ENCODE measurements at places on chromosomes 7 and 10. TPM values are rescaled to one million over a fixed set of nuclear protein-coding genes. Genes with fewer than 3 reads are reported as not detected.

RASA4 gene
- 52.4 TPM for total RNA-seq

HMX2 gene
- not detected for total RNA-seq

SPDYE1 gene
- total RNA-seq, result not detected

OIT3 gene
- 0.13 TPM for total RNA-seq

- DNase-seq, result no peak
- H3K27ac ChIP-seq, result no peak overlapping the region
- no peaks in the 10 kb centered on the region for H3K36me3 ChIP-seq
- peaks cover 5% of the 10 kb centered on the region for H3K4me1 ChIP-seq
These were observed 18.5 kb downstream of the DDIT4 start for GRCh38 chr10:72292223-72292691.

- DNase-seq, result no peak
- no peaks in the 10 kb centered on the region for H3K27me3 ChIP-seq
- peaks cover 41% of the 10 kb centered on the region for H3K4me1 ChIP-seq
- H3K27ac ChIP-seq, result no peak overlapping the region
These were observed 2.6 kb downstream of the CHCHD3 start for GRCh38 chr7:133079296-133079695.

DNA sequence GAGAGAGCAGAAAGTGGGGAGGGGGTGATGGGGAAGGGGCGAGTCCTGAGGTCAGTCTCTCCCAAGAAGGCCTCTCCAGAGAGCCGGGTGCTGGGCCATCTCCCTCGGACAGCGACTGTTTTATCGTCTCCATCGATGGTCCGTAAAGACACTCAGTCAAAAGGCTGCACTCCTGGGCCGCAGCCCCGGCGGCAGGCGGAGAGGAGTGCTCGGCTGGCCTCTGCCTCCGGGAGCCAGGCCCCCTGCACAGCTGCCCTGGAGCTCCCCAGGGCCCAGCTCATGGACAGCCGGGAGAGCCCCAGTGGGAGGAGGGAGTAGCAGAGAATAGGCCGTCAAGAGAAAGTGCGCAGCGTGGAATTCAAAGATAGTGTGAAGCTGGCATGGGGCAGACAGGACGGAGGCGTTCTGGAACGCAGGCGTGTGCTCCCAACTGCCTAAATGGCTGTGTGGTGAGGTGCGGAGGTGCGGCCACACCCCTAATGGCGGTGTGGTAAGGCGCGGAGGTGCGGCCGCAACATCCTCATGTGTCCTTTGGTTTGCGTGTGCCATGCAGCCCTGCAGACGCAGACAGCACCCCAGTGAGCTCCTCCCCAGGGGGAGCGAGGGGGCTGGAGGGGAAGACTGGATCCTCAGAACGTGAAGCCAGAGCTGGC, 477.5 kb upstream of the FOXK1 start:
- H3K27ac ChIP-seq, result no peak overlapping the region
- H3K4me1 ChIP-seq, result no peaks in the 10 kb centered on the region
- H3K36me3 ChIP-seq, result no peaks in the 10 kb centered on the region

DNA sequence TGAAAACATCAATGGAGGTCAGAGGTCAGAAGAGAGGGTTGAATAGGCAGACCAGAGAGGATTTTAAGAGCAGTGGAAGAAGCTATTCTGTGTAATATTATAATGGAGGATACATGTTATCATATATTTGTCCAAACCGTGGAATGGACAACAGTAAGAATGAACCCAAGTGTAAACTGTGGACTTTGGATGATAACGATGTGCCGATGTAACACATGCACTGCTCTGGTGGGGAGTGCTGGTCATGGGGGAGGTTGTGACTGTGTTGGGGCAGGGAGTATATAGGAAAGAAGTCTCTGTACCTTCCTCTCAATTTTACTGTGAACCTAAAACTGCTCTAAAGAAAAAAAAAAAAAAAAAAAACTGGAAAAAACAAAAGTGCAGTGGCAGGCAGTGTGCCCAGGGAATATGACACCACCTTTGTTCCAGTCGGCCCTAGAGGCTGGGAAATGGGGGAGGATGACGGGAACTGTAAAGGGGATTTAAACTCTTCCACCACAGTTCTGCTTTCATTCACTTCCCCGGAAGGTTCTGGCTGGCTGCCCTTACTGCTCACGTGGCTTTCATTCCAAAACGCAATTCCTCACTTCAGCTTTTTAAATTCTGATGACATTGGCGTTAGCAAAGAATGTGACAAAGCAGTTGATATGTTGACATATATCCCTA, 113.7 kb upstream of the ANKRD1 start:
- no peak overlapping the region for H3K4me3 ChIP-seq
- peaks cover 18% of the 10 kb centered on the region for H3K4me1 ChIP-seq
- DNase-seq, result peak; percentile 46
- H3K27ac ChIP-seq, result no peak overlapping the region

DNA sequence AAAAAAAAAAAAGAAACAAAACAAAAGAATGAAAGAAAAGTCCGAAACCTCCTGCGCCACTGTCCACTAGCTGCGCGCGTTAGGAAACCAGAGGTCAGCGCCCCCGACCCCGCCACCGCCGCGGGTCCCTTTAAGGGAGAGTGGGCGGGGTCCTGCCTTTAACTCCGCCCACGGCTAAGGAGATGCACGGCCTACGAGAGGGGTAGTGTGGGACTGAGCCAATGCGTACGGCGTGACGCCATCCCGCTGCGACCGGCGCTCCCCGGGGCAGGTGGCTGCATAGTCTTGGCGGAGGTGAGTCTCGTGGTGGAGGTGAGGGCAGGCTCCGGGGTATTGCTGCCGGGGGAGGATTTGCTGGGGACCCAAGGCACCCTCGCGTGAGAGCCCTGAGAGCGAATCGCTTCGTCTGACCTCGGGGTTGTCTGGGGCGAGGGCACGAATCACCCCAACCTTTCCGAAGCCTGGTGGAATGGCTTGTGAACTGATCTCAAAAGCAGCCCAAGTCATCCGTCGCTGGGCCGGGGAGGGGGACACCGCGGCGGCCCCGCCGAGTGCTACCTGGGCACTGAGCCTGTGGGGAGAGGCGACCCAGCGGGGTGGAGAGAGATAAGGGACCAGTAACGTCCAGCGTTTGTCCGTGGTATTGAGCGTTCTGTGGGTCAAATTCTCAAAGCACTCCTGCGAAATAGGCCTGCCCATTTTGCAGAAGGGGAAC, at the start of gene MRPS17:
Gene MRPS17 (plus strand): TSS at position 241 of the 715 bp plus-strand sequence. CDS start 1,319 bp downstream, outside the sequence.
- peaks cover 12% of the 10 kb centered on the region for H3K4me1 ChIP-seq
- peak within 1 kb of the TSS; percentile 90 for H3K27ac ChIP-seq
- peak; percentile 91 for DNase-seq
- H3K27me3 ChIP-seq, result no peaks in the 10 kb centered on the region
- peaks cover 29% of the 10 kb centered on the region for H3K36me3 ChIP-seq

DNA sequence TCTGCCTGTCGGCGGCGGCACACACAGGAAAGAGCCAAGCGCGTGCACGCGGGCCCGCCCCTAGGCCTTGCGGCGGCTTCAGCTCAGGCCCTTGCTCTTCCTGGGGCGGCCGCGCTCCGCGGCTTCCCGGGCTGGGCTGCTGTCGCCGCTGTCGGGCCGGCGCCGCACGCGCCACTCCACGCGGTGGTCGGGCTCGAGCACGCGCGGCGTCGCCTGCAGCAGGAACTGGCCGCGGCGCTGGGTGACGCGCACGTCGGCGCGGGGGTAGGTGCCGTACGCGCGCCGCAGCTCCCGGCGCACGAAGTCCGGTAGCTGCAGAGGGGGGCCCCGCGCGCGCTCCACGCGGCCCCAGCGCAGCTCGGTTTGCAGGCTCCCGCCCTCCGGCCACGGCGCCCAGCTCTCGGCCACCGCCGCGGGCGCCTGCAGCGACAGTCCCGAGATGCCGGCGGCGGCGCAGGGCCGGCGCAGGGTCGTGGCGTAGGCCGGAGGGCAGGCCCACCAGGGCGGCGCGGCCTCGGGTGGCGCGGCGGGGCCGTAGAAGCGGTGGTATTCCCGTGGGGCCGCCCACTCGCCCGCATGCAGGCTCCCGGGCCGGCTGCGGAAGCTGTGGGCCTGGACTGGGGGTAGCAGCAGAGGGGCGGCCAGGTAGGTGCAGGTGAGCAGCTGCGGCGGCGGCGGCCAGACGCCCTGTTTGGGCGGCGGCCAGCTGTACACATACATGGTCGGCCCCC, 804 bp downstream of the C10orf95 start:
- H3K4me1 ChIP-seq, result peaks cover 16% of the 10 kb centered on the region
- H3K27me3 ChIP-seq, result no peaks in the 10 kb centered on the region
- peak; percentile 75 for DNase-seq
- H3K27ac ChIP-seq, result peak overlapping the region; percentile 88
- no peaks in the 10 kb centered on the region for H3K36me3 ChIP-seq

Measured in gastrocnemius medialis (tissue), 4 donors.